ENCODE measurements at places on chromosomes 12 and 14.
A peak's percentile ranks its signal among the peaks of the same experiment; 100 is the strongest.

GRCh38 chr14:94612580-94613554 is 676 bp downstream of the SERPINA3 start:
- no peak for DNase-seq

- DNase-seq = no peak
These were observed 105.7 kb upstream of the RASSF8 start for GRCh38 chr12:25852792-25853191.

DNA sequence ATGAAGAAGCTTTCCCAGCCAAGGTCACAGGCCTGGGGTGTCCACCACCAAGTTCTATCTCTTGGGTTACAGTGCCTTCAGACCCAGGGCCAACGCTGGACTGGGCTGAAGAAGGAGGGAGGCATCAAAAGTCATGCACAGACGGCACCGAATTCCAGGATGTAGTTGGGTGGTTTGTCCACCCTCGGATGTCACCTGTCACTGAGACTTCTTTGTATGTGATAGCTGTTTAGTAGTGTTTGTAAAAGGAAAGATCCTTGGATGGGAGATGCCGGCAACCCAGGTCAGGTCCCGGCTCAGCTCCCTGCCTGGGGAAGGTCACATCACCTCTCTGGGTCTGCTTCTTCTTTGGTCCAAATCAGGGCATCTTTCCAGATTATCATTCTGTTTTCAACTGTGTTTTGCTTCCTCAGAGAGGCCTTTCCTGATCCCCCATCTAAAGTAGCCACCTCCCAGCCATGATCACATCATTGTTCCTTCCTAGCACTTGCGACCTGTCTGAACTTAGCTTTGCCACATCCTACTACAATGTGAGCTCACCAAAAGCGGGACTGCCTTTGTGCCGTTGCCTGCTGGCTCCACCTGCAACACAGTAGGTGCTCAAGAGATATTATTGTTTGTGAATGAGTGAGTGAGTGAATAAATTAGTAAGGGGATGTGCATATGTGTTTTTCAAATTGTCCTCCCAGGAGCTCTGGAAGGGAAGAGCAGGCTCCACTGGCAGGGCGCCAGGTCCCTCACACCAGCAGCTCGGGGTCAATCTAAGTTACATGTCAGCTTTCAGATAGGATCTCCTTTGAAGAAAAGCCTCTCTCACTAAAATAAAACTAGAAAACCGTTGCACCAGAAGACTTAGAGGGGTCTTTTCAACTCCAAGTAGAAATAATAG is 2.1 kb downstream of the TSPAN11 start:
- no peak for DNase-seq

DNA sequence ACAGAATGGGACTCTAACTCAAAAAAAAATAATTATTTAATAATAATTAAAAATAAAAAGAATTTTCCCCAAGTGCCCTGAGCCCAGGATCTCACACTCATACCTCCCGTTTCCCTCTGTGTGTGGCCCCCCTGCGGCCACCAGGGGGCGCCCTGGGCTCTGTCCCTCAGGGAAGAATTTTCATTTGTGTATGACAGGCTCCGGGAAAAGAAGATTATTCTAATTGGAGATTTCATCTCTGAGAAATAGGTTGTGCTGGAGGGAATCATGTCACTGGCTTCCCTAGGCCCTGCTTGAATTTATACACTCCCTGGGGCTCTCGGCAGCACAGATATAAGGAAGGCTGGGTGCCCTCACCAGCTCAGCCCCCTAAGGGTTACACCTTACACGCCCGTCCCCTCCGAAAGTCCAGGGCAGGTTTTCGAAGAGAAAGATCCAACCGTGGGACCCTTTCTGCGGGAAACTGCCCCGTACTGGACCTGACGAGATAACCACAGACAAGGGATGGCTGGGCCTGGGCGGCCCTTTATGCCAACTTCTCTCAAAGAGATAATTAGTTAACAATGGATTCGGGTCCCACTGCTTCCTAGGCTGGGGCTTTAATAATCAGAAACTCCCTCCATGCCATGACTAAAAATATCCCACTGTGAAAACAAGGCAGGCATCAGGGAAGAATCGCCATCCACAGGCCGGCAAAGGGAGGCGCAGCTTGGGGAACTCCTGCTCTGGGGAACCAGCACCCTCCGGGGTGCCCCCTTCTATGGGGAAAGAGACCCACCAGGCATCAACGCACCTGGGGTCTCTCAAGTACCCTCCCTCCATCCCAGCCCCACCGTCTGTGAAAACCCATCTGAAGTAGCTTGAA is 80.7 kb downstream of the KDM2B start:
- DNase-seq = peak; percentile 54

DNA sequence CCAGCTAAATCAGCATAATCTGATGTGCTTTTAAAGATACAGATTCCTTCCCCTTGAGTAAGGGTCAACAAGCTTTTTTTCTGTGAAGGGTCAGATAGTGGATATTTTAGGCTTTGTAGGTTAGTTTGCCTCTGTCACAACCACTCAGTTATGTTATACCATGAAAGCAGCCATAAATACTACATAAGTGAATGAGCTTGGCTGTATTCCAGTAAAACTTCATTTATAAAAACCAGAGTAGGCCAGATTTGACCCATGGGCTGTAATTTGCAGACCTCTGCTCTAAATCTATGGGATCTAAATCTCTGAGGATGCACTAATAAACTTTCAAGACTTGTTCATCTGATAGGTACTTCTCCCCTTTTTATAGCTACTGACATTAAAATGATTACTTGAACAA is 47.7 kb downstream of the LEMD3 start:
- DNase-seq = no peak

DNA sequence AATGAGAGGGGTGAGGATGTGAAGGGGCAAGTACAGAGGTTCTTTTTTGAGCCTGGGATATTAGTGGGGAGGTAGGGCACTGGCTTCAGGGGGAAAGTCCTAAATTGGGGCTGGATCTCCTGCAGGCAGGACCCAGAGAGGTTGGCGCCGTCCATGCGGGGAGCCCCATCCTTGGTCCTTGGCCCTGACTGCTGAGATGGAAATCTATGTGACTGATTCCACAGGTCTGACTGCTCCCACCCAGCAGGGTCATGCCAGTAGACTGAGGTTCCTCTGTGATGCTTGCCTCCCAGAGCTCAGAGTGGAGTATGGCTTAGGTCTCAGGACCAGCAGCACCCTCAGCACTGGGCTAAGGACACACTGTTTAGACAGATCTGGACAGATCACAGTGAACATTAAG is 988.6 kb upstream of the TMEM132C start:
- no peak for DNase-seq

DNA sequence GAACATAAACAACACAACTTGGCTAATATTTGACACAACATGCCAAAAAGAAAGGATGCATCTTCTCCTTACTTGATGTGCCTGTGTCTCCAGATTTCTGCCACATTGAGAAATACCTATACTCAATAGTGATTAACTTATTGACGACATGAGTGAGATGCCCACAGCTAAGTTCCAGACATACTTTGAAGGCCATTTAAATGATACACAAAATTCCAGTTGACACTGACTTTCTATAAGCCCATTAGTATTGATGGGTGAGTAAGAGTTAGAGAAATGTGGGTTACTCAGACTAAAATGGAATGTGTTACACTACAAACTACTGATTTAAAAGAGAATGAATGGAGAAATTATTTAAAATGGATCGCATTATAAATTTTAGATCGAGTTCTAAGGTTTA is 838.2 kb upstream of the MGAT4C start:
- no peak for DNase-seq

GRCh38 chr12:131684015-131684725 is 26.7 kb upstream of the SFSWAP start:
- no peak for DNase-seq

GRCh38 chr14:96102081-96102856 is 63.1 kb downstream of the C14orf132 start:
- DNase-seq = no peak

DNA sequence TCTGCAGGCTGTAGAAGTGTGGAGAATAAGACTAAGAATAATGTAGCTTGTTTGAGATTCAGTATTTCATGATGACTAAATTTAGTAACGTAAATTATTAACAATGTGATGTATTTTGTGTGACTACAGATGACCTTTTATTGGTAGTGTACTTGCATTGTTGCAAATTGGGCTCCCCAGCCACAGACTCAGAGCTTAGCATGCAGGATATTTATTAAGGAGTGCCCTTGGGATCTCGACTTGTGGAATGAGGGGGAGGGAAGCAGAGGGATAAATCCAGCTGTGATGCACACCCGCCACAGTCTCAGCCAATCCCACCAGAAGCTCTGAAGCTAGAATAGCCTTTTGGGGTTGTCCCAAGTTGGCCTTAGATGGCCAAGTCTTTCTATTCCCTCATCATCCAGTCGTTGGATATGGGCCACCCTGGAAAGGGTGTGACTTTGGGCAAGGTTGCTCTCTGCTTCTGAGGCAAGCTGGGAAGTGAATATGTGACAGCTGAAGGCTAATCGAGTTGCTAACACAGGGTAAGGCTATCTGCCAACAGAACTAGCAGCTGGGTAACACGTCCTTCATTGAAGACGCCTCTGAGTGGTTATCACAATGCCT is 42.1 kb upstream of the USP44 start:
- no peak for DNase-seq

DNA sequence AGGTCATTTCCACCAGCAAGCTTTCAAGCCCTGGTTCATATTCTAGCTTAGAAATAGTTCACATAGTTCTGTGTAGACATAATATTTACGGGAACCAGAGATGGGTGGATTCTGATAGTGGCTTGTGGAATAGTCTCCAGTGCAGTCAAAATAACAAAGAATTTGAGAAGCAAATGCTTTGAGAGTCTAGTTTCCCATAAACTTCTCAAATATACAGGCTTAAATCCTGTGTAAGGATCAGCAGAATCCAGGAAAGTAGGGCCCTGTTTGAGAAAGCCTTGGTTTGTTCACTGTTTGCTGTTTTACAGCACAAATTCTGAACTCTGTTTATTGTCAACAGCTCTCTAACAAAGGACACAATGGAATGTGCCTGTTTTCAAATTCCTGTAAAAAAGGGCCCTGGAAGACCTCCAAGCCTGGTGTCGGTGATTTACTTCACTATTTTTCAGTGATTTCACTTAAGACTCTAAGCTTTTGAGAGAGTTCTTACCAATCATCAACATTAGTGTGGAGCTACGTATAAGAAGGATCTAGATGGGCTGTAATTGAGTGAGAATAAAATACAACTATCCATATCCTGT is 11.4 kb upstream of the FOS start:
- DNase-seq = no peak

DNA sequence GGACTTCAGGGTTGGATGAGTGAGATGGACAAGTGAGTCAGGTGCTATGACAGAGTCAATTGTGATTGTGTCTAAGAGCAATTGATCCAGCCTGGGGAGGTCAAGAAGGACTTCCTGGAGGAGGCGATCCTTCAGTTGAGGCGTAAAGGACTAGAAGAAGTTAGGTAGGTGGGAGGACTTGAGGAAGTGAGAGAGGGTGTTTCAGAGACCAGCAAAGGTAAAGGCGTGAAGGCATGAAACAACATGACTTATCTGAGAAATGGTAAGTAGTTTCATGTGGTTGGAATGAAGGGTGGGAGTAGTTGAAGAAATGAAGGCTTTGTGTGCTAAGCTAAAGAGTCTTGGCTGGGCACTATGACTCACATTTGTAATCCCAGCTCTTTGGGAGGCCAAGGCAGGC is 48.9 kb upstream of the PPP1CC start:
- DNase-seq = no peak

DNA sequence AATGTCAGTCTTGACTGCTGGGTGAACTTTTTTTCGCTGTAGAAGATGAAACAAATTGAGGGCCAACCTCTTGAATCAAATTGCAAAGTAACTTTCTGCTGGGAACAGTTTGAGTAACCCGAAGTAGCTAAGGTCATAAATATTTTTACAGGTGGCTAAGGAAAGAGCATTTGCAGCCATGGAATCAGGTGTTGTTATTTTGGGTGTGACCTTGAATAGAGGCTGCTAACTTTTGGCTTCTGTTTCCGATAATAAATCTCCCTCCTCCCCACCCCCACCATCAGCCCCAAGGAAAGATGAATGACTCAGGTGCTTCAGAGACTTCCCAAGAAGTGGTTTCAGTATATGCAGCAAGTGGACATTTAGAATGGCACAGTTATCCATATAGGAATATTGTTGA is 571.7 kb downstream of the DIO2 start:
- no peak for DNase-seq

DNA sequence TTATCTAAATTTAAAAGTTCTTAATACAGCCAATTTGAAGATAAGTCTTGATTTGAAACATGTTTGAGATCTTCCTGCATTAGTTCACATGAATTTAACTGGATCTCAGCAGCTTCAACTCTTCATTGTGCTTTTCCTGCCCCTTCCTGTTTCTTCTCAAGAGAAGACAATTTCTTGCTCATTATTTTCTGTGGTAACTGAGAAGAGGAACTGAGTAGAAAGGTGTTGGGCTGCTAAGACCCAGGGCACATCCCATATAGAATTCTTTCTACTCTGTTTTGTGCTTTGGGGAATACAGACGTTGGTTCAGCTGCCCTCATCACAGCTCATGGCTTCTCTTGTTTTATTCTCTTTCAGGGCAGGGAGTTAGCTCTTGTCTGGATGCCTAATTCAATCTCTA is 110.2 kb downstream of the SNAPC1 start:
- DNase-seq = no peak

- no peak for DNase-seq
These were observed 80.4 kb downstream of the PITPNM2 start for GRCh38 chr12:123070267-123071081.

GRCh38 chr12:104097954-104098353 is 33.6 kb downstream of the HCFC2 start:
- no peak for DNase-seq

GRCh38 chr12:130576371-130576816 is 139.7 kb downstream of the RIMBP2 start:
- no peak for DNase-seq

DNA sequence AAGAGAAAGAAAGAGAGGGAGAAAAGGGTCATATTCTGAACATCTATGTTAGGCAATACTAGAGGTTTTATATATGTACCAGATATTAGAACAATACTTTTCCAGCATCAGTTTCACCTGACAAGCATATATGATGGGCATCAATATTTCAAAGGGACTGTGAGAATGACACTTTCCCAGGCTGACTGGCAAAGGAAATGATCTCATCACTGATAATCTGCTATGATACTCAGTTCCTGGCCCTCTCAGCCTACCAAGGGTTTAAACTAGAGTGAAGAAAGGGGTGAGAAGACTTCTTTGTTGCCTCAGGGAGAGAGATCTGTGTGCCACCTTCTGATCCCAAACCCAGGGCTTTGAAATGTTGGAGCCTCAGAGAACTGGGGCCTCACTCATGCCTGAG is 183.5 kb downstream of the TTC8 start:
- no peak for DNase-seq

- DNase-seq = no peak
These were observed 35.3 kb downstream of the STX2 start for GRCh38 chr12:130803702-130804101.

DNA sequence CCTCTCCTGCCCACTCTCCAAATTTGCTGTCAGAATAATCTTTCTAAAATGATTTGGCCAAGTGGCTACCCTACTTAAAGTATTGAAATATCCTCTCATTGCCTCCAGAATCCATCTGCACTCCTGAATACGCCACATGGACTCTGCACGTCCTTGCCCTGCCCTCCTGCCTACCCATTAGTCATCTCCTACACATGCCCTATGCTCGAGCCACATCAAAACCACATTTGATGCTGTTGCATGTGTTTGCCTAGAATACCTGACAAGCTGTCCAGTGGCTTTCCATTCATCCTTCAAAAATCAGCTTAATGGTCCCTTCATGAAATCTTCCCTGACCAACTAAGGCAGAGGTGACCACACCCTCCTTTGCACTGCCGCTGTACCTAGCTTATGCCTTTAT is 17.0 kb downstream of the VCPKMT start:
- DNase-seq = no peak

GRCh38 chr12:18967814-18968213 is 161.7 kb upstream of the PLEKHA5 start:
- no peak for DNase-seq

- DNase-seq = no peak
These were observed 168.7 kb downstream of the TTC7B start for GRCh38 chr14:90647473-90648005.

Data from left renal pelvis (tissue), 4 donors.